EH (cell line): ENCODE measurements at places on chromosomes 3 and 15.

- no peak for DNase-seq
Measured at GRCh38 chr3:61117045-61117898, 134.0 kb downstream of the FHIT start.

- DNase-seq: peak; percentile 83
Measured at GRCh38 chr15:87207990-87208580, 1048.5 kb downstream of the NTRK3 start.

- no peak for DNase-seq
Measured at GRCh38 chr3:212432-212831, 15.9 kb downstream of the CHL1 start.

DNA sequence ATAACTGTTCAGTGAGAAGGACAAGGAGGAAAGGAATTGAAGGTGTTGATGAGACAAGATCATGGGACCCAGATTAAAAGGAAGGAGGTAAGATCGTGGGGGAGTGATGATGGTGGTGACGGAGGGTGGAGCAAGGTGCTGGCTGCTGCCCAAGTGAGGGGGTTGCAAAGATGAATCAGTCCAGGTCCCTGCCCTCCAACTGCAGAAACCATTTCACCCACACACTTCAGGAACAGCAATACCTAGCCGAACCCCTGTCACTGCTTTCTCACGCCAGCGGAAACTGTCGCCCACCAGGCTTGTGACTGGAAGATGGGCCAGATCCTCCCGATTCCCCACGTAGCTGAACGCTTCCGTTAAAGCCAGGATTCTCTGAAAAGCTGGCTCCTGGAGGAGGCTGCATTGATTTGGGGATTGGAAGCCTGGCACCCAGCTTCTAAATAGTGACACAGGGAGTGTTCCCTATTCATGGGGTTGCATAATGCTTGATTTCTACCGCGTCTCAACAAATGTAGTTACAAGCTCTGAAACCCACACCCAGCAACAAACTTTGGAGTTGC lies 3.2 kb upstream of the LSG1 start:
- no peak for DNase-seq

GRCh38 chr3:6717026-6717943 lies 143.6 kb upstream of the GRM7 start:
- DNase-seq: no peak

- DNase-seq: no peak
Measured at GRCh38 chr3:49015072-49015471, 3.3 kb downstream of the DALRD3 start.

DNA sequence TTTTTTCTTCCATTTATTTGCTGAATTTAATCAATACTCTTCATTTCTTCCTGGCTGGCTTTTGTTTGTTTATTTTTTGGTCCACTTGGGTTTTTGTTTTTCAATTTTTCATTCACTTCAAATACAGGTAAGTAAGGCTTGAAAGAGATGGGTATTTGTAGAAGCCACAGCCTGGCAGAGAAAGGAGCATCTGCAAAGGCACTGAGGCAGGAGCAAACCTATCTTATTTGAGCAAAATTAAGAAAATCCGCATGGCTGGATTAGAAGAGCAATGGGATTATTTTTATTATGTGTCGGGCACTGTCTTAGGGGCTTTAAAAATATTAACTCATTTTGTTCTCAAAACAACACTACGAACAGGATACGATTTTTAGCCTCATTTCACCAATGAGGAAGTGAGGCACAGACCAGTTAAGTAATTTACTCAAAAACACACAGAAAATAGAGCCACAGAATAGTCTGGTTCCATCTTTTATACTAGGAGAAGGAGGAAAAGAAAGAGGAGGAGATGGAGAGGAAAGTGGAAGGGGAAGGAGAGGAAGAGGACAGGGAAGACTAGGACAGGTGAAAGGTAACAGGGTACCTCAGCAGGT lies 35.1 kb upstream of the CCDC80 start:
- DNase-seq: no peak

DNA sequence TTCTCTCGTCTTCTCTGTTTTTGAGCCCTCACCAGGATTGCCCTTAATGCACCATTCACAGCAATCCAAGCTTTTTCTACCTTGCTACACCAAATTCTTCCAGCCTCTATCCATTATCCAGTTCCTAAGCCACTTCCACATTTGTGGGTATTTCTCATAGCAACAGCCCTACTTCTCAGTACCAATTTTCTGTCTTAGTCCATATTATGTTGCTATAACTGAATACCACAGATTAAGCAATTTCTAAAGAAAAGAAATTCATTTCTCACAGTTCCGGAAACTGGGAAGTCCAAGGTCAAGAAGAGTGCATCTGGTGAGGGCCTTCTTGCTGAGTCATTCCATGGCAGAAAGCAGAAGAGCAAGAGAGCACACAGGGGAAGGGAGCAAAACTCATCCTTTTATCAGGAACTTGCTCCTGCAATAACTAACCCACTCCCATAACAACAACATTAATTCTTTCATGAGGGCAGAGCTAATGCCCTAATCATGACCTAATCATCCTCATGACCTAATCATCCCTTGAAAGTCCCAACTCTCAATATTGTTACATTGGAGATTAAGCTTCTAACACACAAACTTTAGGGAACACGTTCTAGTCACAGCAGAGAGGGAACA lies 9.7 kb upstream of the EIF1B start:
- peak; percentile 93 for DNase-seq

- peak; percentile 91 for DNase-seq
Measured at GRCh38 chr3:156675830-156676767, 1.7 kb downstream of the TIPARP start.

GRCh38 chr3:39434574-39434973 lies 28.1 kb downstream of the RPSA start:
- DNase-seq: peak; percentile 45

- DNase-seq: no peak
Measured at GRCh38 chr15:97545799-97546198, 414.7 kb upstream of the ARRDC4 start.

- DNase-seq: peak; percentile 56
Measured at GRCh38 chr15:62792986-62793751, 249.4 kb upstream of the TPM1 start.

GRCh38 chr3:179018808-179019207 lies 52.8 kb downstream of the ZMAT3 start:
- DNase-seq: no peak

DNA sequence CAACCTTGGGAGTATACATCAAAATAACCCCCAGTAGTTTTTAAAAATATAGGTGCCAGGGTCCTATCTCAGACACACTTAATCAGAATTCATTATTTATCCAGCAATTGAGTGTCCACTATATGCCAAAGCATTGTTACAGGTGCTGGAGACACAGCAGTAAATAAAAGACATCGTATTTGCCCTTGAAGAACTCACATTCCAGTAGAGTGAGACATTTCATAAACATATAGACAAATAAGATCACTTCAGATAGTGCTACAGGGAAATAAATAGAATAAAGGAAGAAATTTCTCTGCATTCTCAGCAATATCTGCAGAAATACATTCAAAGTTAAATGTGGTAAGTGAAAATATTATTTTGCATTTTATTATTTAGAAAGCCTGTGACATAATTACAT lies 34.1 kb upstream of the ANKRD28 start:
- no peak for DNase-seq

DNA sequence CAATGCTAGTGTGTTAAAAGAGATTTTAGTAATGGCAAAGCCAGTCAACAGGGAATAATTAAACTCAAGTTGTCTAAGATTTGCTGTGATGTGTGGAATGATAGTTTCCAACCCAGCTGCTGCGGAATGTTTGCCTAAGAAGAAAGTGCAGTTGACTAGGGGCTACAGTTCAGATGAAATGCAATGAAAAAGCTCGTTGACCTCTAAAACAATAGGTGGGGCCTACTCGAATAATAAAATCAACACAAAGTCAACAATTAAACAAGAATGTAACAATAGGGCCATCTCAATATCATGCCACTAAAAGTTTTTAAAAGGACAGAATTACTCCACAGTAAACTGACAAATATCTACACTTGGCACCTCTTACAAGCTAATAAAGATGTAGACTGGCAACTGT lies 484.2 kb downstream of the MECOM start:
- DNase-seq: no peak

DNA sequence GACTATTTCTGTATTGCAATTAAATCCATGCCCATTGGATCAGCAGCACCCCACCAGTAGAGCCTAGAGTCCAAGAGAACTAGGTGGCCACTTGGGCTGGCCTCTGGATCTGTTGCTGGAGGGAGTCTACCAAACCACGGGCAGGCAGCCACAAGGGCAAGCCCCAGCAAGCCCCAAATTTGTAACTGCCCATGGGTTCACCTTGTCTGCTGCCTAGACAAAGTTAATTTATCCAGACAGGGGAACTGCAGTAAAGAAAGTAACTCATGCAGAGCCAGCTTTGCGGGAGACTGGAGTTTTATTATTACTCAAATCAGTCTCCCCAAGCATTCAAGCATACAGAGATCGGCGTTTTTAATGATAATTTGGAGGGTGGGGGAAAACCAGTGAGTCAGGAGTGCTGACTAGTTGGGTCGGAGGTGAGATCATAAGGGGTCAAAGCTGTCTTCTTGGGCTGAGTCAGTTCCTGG lies 74.0 kb upstream of the TERB2 start:
- DNase-seq: no peak

GRCh38 chr3:45443459-45443858 lies 55.1 kb downstream of the LARS2 start:
- peak; percentile 54 for DNase-seq

GRCh38 chr3:58032186-58032585 lies 24.0 kb downstream of the FLNB start:
- DNase-seq: peak; percentile 82

DNA sequence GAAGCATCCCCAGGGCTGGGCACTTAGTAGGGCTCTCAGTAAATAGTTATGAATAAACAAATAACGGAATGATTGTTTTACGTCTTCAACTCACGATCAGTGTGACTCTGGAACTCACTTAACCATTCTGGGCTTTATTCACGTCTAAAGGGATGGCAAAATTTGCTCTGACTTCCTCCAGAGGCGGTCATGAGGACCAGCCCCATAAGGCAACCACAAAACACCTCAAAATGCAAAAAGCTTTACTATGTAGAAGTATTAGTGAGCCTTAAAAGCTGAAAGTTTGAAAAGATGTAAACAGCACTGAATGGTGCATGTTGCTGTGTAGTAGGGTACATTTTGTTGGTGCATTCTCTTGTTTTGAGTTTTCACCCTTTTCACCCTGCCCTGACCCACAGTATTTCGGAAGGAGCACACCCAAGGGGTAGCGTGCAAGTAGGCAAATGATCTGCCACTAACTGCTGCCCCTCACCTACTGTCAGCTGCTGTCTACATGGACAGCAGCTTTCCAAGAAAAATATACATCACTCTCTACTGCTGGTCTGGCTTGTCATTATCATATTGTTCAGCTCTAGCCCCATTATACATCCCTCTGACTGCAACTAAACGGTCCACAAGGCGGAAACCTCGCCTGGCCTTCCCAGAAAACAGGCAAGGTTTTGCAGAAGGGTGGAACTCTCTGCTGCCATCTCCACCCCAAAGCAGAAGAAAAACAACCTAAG lies 308.5 kb upstream of the PROK2 start:
- no peak for DNase-seq

DNA sequence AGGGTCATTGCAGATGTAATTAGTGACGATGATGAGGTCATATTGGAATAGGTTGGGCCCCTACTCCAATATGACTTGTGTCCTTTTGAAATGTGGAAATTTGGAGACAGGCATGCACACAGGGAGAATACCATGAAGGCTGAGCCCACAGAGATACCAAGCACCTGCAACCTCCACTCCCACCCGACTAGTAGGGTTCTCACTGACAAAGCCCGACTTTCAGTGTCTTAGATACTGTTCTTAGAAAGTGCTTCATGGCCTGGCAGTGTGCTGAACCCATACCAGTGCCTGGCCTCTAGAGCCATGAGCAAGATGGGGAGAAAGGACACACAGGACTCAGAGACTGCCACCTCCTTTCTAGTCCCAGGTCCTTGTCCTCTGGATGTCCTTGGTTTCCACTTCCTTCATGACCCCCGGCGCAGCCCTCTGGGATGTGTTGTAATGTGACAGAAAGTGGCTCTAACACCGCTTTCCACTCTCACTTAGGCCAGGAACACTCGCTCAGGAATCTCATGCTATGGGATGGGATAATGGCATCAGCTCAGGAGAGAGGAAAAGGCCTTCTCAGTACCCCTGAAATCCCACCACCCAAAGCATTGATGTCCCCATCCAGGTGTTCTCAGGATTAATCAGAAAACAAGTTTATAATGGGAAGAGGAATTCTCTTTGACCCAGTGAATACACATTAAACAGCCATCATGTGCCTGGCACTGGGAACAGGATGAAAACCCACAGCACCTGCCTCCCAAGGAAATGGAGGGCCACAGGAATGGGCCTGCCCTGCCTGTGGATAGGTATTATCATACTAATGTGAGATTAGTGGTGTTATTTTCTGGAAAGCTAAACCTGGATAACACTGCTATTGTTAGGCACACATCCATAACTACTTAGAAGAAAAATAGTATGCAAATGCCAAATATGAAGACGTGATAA lies 59.9 kb downstream of the RPL39L start:
- no peak for DNase-seq

GRCh38 chr3:171566803-171567422 lies 106.7 kb upstream of the TNIK start:
- peak; percentile 50 for DNase-seq

DNA sequence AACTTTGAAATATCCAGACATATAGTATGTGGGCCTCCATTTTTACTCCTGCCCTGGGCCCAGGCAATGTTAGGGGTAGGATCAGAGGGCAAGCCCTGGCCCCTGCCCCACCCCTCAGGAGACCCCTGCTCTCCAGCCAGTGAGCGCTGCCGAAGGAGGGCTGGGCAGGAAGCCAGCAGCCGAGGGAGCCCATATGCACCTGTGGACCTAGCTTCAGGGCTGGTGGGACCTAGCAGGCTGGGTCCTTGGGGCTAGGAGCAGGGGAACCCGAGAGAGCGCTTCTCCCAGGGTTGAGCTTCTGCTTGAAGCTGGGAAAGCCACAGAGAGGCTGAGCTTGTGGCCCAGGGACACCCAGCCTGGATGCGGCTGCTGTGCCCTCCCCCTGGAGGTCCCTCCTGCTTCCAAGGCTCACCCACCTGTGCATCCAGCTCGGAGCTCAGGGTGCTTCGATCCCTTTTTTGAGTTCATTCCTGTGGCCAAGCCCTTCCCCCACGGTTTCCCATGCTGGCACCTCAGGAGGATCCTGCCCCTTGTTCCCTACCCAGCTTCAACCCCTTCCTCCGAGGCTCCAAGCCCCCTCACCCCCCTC lies 21.0 kb upstream of the CYP11A1 start:
- no peak for DNase-seq

DNA sequence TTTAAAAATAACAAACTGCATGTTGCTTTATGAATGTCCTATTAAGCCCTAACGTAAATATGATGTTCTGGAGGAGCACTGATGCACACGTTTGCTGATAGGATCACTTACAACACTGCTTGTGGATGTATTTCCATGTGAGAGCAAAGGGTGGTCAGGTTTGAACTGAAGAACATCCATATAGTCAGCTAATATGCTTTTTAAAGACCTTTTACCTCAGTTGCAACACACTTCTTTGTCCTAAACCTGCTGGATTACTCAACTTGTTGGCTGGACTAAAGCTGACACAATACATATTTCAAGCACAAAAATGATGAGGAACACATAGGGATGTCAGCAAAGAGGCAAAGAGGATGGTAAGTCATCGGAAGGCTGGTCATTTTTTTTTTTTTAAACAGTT lies 186.6 kb downstream of the TIGIT start:
- DNase-seq: no peak
